ENCODE measurements at places on chromosomes 7 and 10.

DNA sequence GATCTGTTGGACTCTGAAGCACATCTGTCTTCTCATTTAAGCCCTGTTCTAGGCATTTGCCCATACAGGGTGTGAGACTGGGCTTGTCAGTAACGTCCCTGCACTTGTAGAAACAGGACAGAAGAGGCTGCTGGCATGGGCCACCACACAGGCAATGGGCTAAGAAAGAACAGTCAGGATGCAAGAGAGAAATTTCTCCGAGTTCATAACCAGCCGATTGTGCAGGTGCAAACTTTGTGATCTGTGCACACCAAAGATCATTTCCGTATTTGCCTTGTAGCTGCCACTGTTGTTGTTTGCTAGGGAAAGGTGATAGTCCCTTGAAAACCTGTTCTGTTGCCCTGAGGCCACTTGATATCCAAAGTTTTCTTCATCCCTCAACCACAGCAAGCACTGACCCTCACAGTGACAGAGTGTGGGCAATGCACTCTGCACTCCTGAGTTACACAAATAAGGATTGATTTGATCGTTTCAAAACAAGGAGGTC, 20.3 kb downstream of the KLF6 start:
- DNase-seq: peak; percentile 26

DNA sequence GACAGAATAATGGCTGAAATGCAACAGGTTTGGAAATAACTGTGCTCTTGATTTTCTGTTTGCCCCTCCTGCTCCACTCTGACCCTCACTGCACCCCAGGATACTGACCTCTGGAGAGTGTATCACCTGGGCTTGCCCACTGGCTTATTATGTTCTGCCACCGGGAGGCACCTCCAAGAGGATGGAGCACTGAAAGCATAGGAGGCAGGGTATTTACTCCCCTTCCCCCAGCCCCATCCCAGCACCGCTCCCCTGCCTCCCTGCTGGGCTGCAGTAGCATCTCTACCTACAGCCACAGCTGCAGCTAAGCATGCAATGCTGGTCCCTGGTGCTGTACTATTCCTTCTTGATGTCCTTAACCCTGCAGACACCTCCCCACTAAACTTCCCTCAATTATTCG, 26.4 kb downstream of the RAB11FIP2 start:
- no peak for DNase-seq

- no peak for DNase-seq
These were observed 130.7 kb downstream of the NRF1 start for GRCh38 chr7:129742256-129742655.

- DNase-seq: no peak
These were observed 249.8 kb downstream of the TRIL start for GRCh38 chr7:28708033-28708951.

GRCh38 chr10:95601116-95601719, 40.0 kb upstream of the SORBS1 start:
- DNase-seq: peak; percentile 87

DNA sequence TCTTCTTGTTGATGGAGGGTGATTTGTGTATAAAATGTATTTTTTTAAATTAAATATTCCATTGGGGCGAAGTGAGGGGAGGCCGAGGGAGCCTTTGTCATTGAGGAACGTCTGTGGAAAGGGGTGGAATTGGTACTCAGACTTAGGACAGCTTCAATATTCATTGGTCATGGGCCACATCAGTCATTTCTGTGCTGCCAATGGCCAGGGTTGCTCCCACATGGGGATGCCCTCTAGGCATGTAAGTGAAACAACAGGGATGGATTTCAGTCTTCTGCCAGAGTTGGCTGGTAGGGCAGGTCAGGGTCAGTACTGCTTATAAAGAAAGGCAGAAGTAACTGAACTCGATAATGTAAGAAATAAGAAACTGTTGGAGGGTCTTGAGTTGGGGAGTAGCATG, 47.2 kb downstream of the NEURL1 start:
- DNase-seq: peak; percentile 21

- peak; percentile 47 for DNase-seq
These were observed 147.4 kb upstream of the GPR26 start for GRCh38 chr10:123518765-123519164.
